Activated naive CD4-positive, alpha-beta T cell treated with anti-CD3 and anti-CD28 coated beads, Interleukin-2, amount 10 ng/mL, durations not matched to agents 7 days and 5 days (primary cell): ENCODE measurements at places on chromosomes 12 and 14.

DNA sequence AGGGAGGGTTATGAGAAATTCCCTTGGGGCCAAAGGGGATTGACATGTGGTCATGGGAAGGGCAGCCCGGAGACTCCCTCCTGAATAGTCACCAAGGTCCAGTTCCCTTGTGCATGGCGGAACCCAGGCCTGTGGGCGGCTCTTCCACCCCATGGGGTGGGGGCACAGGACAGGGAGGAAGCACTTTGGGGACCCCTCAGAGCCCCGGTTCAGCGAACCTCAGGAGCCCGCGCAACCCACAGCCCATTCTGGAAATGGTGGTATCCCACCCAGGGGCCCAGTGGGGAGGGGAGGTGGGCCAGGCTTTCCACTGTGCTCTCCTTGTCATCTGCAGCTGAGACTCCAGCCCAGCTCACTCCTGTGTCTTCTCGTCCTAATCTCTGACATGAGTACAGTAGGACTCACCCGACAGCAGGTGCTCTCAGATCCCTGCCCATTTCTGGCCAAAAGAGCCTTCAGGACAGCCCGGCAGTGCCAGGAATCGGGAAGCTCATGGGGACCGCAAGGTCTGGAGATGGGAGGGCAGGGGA is 255.2 kb upstream of the SFSWAP start:
- DNase-seq: no peak

GRCh38 chr12:116202940-116203339 is 74.6 kb downstream of the MED13L start:
- no peak for DNase-seq

DNA sequence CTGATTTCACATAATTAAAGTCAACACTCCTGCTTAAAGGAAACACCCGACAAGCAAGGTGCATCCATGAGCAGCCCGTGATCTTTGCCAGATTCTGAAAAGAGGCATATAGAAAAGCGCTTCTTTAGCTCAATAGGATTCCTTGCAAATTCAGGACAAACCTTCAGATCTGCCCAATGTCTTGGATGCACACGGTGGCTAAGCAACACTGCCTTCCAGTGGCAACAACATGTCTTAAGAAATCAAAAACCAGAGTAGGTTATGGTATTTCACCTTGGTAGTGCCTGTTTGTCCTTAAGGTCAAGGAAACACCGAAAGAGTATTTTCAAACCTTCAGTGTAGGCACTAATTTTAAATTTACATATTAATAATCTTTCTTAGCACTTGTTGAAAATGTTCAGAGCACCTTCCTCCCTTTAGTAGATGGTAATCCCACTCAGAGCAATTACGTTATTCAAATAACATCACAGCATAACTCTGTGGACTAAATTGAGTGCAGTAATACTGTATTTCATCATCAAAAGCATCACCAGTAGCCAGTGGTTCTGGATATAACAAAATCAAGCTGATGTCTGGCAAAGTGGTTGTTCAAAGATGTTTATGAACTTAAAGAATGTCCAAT is 58.0 kb upstream of the CDKN3 start:
- no peak for DNase-seq

DNA sequence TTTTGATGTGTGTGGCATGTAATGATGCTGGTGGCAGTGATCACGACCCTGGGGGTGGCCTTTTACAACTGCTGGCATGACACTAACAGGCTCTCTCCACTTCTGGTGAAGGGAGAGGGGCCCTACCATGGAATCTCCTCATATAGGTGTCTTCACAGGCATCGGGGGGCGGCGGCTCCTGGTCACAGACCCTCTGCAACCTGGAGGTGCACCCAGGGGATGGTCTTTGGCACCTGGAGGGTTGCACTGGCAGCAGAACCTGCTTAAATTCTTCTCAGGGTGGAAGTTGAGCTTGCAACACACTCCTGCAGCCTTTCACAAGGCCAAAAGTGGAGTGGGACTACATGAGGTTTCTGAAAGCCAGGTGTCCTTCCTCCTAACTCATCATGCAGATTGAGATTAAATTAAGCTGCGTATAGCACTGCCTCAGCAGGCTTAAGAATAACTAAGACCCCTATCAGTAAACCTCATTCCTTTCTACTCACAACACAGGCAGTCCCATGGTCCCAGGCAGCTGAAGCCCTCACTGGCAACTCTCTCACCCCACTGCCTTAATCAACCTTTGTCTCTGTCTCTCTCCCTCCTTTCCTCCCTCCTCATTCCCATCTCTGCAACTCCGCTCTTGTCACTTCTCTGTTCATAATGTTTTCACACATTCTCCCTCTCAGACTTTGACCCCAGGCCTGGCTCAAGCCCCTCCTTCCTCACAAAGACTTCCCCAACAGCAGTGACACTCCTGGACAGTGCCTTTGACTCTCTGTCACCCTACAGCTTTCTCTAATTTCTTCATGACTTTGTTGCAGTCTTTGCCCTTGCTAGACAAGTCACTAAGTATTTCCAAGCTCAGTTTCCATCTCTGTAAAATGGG is 18.9 kb downstream of the NID2 start:
- DNase-seq: no peak
